ENCODE measurements at places on chromosomes 4 and X. TPM values are rescaled to one million over a fixed set of nuclear protein-coding genes. Genes with fewer than 3 reads are reported as not detected.

F8A2 gene
- total RNA-seq, result not detected

GSTCD gene
- total RNA-seq, result 13.9 TPM

C1QTNF7 gene
- 0.27 TPM for total RNA-seq

PPBP gene
- not detected for total RNA-seq

WNK3 gene
- total RNA-seq, result 0.32 TPM

SLC30A9 gene
- total RNA-seq, result 34.4 TPM

ITGB1BP2 gene
- 3.8 TPM for total RNA-seq

SLC25A31 gene
- not detected for total RNA-seq

ADH1A gene
- total RNA-seq, result not detected

GAGE12J gene
- total RNA-seq, result not detected

NPY2R gene
- total RNA-seq, result not detected

SRPK3 gene
- not detected for total RNA-seq

DNA sequence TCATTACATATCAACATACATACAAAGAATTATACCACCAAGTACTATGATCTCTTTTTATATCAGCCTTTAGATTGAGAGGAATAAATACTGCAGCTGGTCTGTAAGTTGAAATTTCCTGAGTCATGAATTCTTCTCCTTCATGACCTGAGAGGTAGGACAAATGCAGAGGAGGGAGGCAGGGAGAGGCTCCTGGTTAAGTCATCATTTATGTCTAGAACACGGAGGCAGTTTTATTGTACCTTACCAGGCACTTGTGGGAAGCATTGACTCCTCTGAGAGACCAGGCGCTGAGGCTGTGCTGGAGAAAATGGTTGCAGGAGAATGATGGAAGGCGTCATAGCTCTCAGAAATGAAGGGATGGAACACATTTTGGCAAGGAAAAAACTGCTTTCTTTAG, 12.5 kb upstream of the CASK start:
- H3K27me3 ChIP-seq, result no peaks in the 10 kb centered on the region
- no peaks in the 10 kb centered on the region for H3K36me3 ChIP-seq
- no peak for DNase-seq
- H3K4me3 ChIP-seq, result no peak overlapping the region
- peaks cover 7% of the 10 kb centered on the region for H3K4me1 ChIP-seq

DNA sequence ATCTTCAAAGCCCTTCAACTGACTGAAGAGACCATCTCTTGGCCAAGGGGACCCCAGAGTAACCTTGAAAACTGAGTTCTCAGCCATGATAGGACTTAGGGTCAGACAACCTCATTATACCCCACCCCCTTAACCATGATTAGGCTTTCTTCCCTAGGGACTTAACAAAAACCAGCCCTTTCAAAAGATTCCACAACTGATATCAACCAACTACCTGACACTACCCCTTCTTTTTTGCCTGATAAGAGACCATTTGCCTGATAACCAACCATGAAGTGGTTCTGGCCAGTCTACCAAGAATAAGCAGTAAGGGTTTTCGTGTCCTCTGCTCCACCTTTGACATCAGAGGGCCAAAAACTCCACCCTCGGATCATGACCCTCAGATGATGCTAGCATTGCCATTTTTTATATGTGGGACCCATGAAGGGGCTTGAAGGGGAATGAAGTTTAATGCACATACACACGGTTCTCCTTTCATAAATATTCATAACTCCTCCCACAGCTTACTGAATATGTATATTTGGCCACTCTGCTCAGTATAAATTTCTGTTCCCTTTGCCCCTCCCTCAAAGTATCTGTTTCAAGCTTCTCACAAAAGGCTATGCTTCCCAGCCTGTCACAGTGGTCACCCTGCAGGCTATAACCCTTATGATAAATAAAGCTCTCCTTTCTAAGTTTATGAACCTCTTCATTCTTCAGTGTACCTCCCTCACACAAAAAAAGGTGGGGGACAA, 12.3 kb downstream of the TBCK start:
- H3K4me3 ChIP-seq, result no peak overlapping the region
- H3K27ac ChIP-seq, result no peak overlapping the region
- H3K27me3 ChIP-seq, result no peaks in the 10 kb centered on the region
- H3K4me1 ChIP-seq, result no peaks in the 10 kb centered on the region
- peaks cover 11% of the 10 kb centered on the region for H3K36me3 ChIP-seq

- no peak for DNase-seq
- no peaks in the 10 kb centered on the region for H3K36me3 ChIP-seq
- no peaks in the 10 kb centered on the region for H3K4me1 ChIP-seq
- H3K4me3 ChIP-seq, result no peak overlapping the region
- H3K27me3 ChIP-seq, result no peaks in the 10 kb centered on the region
- no peak overlapping the region for H3K27ac ChIP-seq
These were observed 69.8 kb upstream of the PRSS48 start for GRCh38 chr4:151207186-151207585.

GRCh38 chr4:2930135-2930757, 33.0 kb downstream of the NOP14 start:
- no peak overlapping the region for H3K4me3 ChIP-seq
- peak overlapping the region; percentile 74 for H3K27ac ChIP-seq
- H3K36me3 ChIP-seq, result peaks cover 64% of the 10 kb centered on the region
- H3K4me1 ChIP-seq, result peaks cover 25% of the 10 kb centered on the region

DNA sequence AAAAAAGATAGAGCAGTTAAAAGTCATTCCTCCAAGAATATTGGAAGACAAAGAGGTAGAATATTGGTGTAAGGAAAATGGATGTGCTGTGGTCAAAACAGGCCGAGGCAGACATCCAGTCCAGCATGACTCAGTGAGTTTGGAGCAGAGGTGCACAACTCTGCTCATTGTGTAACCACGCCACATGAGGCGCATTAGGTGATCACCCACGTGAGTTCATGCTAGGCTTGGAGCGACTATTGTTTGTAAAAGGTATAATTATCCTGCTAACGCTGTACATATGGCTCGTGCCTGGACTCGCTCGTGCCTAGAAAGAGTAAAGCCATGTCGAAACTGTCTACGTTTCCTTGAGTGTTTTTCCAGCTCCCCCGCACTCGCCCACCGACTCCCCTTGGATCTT, 23.9 kb downstream of the C4orf54 start:
- no peak overlapping the region for H3K4me3 ChIP-seq
- H3K27ac ChIP-seq, result no peak overlapping the region
- H3K36me3 ChIP-seq, result no peaks in the 10 kb centered on the region
- no peaks in the 10 kb centered on the region for H3K27me3 ChIP-seq
- no peaks in the 10 kb centered on the region for H3K4me1 ChIP-seq

- H3K27me3 ChIP-seq, result no peaks in the 10 kb centered on the region
- H3K4me1 ChIP-seq, result peaks cover 25% of the 10 kb centered on the region
- H3K27ac ChIP-seq, result no peak overlapping the region
These were observed 1.9 kb downstream of the FOXP3 start for GRCh38 chrX:49262603-49263002.

- H3K36me3 ChIP-seq, result no peaks in the 10 kb centered on the region
- H3K4me1 ChIP-seq, result no peaks in the 10 kb centered on the region
- H3K27me3 ChIP-seq, result no peaks in the 10 kb centered on the region
- H3K4me3 ChIP-seq, result no peak overlapping the region
- no peak for DNase-seq
These were observed 109.9 kb upstream of the LIMCH1 start for GRCh38 chr4:41427931-41428600.

DNA sequence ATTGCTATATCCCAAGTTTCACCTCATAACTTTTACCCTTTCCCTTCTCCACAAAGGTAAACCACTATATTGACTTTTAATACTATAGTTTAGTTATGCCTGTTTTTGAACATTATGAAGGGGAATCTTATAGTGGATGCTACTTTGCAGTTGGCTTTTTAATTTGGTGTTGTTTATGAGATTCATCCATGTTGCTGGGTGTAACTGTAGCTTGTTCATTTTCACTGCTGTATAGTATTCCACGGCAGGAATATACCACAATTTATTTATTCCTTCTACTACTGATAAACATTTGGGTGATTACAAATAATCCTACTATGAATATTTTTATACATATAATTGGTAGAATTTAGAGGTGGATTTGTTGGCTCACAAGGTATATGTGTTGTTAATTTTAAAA, 88.4 kb upstream of the NALF2 start:
- H3K4me3 ChIP-seq, result no peak overlapping the region
- no peak overlapping the region for H3K27ac ChIP-seq
- no peaks in the 10 kb centered on the region for H3K4me1 ChIP-seq

DNA sequence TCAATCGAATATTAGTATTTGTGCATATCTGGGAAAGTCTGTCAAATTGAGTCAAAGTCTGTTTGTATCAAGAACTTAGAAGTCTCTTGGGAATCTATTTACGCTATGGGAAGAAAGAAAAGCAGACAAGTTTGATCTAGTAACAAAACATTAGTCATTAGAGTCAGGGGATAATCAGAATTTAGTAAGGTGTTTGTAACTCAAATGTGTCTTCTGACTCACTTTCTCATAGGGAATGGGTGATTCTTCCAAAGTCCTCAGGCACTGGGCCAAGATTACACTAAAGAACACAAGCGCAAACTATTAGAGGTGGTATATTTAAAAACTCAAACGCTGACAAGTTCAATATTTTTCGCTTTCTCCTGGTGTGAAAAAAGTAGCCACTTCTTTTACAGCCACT, 926.5 kb downstream of the PDHA2 start:
- no peak for DNase-seq
- H3K4me3 ChIP-seq, result no peak overlapping the region
- no peak overlapping the region for H3K27ac ChIP-seq

- no peaks in the 10 kb centered on the region for H3K27me3 ChIP-seq
- no peak overlapping the region for H3K4me3 ChIP-seq
- H3K4me1 ChIP-seq, result no peaks in the 10 kb centered on the region
- no peak overlapping the region for H3K27ac ChIP-seq
- DNase-seq, result no peak
These were observed 250.4 kb downstream of the TMA16 start for GRCh38 chr4:163744861-163745260.

DNA sequence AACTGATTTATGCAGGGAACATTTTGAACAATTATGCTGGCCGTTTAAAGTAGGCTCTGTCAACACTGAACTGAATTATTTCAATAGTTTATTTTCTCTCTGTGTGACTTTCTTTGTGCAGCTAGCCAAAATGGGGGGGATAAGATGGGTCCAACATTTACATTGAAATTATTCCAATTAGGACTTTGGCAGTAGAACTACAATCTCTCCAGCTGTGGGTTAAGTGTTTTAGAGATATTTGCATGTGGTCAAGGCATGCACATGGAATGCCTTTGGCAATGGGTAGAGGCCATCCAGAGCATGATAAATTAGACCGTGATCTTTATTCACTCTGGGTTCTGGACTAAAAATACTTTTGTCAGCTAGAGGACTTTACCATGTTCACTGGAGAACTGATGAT, 107.9 kb upstream of the ELOVL6 start:
- no peaks in the 10 kb centered on the region for H3K27me3 ChIP-seq
- DNase-seq, result no peak
- no peaks in the 10 kb centered on the region for H3K4me1 ChIP-seq
- H3K27ac ChIP-seq, result no peak overlapping the region

GRCh38 chr4:16122308-16122711, 38.5 kb upstream of the PROM1 start:
- DNase-seq, result no peak
- no peak overlapping the region for H3K27ac ChIP-seq
- H3K4me3 ChIP-seq, result no peak overlapping the region
